Esophagus squamous epithelium (tissue), 5 donors: ENCODE measurements at places on chromosomes 1 and 21.

DNA sequence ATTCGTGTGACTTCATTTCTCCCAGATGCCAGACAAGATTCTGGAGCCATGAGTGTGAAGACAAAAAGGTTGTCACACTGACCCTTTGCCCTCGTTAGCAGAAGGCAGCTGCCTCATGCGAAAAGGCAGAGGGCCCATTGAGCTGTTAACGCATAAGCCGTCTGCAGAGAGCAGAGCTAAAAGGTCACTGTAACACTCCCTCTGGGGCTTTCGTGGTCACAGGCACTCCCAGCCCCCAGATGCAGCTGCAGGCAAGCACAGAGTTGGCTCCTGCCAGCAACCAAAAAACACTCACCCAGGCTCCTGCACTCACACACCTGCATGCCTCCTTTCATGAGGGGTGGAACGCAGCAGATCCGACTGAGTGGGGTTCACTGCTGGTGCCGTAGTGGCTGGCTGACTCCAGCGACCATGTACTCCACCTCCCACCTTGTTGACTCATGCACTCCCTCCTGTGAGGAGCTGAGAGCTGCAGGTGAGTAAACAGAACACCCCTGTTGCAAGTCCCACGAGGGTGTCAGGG is 287.5 kb downstream of the SMYD3 start:
- DNase-seq, result no peak

DNA sequence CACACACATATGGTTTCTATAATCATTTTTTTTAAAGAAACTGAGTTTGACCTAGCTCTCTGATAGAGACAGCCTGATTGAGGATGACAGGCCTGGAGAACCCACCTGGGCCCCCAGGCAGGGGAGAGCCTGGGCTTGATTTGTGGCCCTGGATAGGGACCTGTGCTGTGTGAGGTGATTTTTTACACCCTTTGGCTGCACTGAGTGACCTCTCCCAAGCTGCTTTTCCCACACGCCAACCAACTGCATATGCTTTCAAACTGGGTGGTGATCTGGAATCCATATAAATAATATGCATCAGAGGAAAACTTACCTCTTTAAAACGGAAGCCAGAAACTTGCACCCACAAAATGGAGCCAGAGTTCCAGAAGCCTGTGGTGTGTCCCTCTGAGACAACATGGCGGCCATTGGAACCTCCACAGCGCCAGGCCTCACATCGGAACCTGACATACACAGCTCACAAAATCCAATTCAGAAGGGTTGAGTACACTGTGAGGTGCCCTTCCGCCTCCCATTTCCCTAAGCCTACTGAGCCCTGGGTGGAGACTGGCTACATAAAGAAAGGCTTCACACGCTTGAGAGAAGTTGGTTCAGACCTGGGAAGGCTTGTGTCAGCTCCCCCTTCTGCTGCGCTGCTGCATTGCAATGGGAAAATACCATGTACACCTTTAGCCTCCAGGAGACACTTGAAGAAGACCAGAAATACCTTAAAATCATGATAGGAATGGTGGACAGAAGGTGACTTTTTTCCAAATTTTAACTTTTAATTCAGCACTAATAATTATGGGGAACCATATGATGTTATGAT is 160.7 kb downstream of the HHIPL2 start:
- no peak for DNase-seq

- DNase-seq, result no peak
Observed at GRCh38 chr21:43667191-43667904, 8.0 kb downstream of the RRP1B start.

DNA sequence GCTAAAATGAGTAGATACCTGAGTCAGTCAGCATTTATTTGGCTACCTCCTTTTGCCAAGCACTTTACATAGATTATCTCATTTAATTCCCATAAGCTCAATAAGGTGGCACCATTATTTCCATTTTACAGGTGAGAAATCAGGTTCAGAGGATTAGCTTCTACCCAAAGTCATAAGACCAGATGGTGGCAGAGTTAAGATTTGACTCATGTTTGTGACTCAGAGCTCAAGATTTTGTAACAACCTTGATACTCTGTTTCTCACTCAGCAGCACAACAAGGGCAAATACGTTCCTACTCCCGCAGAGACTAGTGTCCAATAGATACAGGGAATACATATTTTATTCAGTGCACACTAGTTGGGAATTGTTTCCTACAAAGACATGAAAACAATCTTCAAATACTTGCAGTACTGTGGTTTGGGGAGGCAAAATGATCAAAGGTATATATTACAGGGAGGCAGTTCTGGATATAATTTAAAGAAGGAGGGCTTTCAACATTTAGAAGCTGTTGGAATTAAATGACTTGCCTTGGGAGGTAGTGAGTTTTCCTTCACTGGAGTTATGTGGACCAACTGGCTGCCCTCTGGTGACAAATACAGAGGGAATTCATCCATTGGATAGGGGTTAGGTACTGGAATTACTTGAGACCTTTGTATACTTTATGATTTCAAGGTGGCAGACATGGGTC is 3.6 kb downstream of the LEPR start:
- DNase-seq, result no peak

DNA sequence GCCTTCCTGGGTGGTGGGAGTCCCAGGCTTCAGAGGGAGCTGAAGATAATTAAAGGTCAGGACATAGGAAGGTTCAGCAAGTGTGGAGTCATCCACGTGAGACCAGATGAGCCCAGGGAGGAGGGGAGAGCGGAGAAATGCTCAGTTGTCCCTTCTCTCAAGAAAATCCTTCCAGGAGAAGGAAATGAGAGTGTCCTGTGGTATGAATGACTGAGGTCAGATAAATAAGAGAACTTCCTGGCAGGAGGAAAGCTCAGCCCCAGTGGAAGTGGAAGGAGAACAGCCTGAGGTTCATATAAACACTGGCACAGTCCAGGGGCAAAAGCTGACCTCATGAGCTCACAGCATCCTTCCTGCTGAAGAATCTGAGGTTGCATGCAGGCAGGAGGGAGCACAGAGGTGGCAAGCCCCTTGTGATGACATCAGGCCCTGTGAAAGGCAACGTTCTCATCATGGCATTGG is 97.6 kb downstream of the NAV1 start:
- DNase-seq, result no peak

DNA sequence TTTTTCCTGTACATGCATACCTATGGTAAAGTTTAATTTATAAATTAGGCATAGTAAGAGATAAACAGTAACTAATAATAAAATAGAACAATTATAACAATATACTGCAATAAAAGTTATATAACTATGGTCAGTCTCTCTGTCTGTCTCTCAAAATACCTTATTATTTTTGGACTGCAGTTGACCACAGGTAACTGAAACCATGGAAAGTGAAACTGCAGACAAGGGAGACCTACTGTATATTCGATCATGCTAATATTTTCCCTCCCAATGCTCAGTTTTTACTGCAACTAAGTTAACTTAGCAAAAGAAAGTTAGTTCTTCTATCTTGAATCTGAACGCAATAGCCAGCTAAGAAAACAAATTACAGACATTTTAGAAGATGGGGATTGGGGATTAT is 12.3 kb upstream of the DHX9 start:
- no peak for DNase-seq
